Activated CD4-positive, alpha-beta T cell treated with anti-CD3 and anti-CD28 coated beads, Interleukin-2, amount 50 U/mL, for 16 hours (primary cell): ENCODE measurements at places on chromosomes 2 and 18.
A peak's percentile ranks its signal among the peaks of the same experiment; 100 is the strongest.

DNA sequence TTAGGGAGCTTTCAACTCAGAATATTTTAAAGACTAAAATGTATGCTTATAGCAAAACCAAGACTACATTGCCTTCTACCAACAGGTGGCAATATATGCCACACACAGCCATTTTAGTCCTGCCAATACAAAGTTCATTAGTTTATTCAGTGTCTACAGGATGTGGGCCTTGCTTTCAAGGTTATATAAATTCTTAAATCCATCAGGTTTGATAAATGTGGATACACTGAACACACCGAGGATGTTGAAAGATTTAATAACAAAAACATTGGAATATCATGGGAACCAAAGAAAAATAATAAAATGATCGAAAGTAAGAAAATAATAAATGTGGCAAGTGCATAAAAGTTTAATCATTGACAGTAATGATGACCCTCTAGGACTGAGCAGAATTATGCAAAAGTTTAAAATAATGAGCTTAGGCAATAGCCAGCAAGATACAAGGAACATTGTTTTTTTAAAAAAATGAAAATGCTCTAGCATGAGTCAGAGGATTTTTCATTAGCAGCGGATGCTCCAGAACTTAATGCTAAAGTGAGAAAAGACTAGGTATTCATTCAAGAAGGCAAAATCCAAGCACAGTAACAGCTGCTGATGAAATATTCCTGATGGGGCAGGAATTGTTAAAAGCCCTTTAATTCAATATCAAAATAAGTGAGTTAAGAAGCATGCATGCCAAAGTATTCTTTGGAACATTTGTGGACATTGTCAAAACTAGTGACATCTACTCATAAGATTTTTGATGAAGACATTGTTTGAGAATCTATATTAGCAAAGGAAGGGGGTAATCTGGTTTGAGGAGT lies 14.2 kb downstream of the SCN9A start:
- no peak for DNase-seq

GRCh38 chr2:199471443-199472057 lies 13.8 kb upstream of the SATB2 start:
- peak; percentile 56 for DNase-seq

DNA sequence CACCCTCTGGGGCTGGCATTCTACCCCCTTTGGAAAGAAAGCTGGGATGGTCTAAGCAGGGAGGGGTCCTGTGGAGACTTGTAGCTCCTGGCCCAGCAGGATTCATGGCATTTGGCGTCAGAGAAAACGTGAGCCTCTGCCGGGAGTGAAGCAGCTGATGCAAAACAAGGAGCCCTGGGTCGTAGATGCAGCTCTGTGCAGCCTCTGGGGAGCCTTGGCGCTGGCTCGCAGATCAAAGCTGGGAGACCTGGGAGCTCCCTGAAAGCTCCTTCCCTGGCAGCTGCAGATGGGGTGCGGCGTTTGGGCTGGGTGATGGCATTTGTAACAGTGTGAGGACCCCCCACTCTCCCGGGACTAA lies 148.3 kb downstream of the KLHL29 start:
- DNase-seq: no peak

DNA sequence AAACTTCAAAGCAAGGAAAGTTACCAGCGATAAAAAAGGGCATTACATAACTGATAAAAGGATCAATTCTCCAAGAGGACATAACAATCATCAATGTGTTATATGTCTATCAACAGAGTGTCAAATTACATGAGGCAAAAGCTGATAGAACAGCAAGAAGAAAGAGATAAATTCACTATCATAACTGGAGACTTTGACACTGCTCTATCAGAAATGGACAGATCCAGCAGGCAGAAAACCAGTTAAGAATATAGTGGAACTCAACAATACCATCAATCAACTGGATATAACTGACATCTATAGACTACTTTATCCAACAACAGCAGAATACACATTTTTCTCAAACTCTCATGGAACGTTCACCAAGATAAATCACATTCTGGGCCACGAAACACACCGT lies 65.0 kb downstream of the ROCK2 start:
- no peak for DNase-seq

DNA sequence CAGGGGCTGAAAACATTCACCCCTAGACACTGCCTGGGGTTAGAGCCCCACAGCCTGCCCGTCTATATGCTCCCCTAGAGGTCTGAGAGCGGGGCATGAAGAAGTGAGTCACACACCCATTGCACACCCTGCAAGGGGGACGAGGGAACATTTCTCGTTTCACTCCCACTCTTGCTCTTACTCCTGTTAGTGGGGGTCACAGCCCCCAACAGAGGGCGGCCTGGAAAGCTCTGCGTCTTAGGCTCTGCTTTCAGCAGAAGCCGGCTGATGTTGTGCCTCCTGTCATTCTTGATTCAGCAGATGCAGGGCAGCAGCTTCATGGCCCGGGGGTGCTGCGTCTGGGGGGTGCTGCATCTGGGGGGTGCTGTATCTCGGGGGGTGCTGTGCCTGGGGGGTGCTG lies 141.3 kb downstream of the ASB1 start:
- DNase-seq: no peak

- no peak for DNase-seq
Measured at GRCh38 chr2:20150110-20150706, 74.7 kb downstream of the SDC1 start.

GRCh38 chr2:120343100-120343432 lies 2.9 kb upstream of the INHBB start:
- no peak for DNase-seq

GRCh38 chr2:109459485-109459884 lies 154.3 kb downstream of the SEPTIN10 start:
- no peak for DNase-seq

DNA sequence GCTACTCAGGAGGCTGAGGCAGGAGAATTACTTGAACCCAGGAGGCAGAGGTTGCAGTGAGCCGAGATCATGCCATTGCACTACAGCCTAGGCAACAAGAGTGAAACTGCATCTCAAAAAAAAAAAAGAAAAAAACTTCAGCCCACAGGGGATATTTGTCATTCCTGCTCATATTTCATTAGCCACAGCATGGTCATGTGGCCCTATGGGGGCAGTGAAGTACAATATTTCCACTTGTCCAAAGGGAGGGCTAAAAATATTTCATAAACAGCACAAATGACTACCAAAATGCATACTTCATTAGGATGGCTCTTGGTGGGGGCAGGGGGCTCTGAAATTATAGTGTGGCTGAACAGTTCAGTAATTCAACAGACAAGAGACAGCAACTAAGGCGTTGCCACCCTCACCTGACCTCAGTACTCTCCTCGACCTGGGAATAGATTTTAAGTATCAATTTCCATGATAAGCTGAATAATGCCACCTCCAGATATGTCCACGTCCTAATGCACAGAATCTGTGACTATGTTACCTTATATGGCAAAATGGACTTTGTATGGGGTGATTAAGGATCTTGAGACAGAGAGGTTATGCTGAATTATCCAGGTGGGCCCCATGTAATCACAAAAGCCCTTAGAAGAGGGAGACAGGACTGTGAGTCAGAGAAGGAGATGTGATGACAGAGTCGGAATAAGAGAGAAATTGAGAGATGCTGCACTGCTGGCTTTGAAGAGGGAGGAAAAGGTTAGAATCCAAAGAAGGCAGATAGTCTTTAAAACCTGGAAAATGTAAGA lies 158.2 kb upstream of the CRIM1 start:
- no peak for DNase-seq

- DNase-seq: no peak
Measured at GRCh38 chr2:70931376-70932000, 4.2 kb upstream of the ATP6V1B1 start.

GRCh38 chr2:85907671-85908157 lies 18.9 kb upstream of the ST3GAL5 start:
- DNase-seq: no peak

DNA sequence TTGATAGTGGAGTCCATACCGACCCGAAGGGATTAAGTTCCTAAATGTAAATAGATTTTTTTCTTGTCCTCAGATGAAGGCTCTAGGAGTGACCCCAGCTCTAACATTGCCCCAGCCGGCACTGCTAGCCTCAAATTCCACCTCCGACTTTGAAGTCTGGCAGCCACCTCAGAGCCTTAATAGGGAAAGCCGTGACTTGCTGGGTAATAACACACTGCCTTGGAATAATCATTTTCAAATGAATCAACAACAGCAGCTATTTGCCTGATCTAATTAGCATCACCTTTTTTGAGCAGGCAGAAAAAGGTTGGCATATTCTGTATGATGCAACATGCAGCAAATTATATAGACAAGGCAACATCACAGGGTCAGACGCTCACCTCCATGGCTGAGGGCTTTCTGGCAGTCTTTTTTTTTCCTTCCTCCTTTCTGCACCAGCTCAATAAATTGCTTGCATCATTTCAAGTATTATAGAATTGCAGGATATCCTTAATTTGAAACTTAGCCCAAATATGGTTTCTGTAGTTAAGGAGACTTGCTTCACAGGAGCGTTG lies 276.5 kb upstream of the ATP5MC3 start:
- DNase-seq: no peak

GRCh38 chr2:209582281-209582680 lies 158.4 kb downstream of the MAP2 start:
- DNase-seq: no peak

GRCh38 chr2:174586418-174587295 lies 10.9 kb downstream of the WIPF1 start:
- DNase-seq: no peak

DNA sequence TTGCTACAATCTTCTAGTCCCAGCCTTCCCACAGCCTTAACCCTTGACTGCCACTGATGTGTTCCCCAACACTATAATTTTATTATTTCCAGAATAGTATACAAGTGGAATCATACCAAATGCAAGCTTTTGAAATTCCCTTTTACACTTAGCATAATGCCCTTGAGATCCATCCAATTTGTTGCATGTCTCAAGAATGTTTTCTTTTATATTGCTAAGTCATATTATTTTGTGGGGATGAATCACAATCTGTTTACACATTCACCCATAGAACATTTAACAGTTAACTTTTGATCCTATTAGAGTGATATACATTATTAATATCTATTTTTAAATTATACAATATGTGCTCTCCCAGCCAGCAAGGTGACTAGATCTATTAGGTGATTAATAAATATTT lies 74.3 kb upstream of the KYNU start:
- no peak for DNase-seq

- no peak for DNase-seq
Measured at GRCh38 chr2:191122638-191123294, 28.0 kb downstream of the STAT4 start.

DNA sequence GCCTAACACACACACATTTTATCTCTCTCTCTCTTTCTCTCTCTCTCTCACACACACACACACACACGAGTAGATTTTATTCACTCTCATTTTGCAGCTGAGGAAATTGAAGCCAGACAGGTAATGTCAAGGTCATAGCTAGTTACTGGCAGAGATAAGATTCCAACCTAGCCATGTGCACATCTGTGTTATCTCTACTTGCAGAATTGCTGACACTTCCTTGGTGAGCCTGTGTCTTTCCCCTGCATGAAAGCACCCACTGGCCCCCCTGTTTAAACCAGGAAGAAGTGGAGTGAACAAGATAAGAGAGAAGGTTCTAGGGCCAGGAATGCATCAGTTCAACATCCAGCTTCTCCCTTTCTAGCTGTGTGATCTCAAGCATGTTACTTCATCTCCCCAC lies 423.7 kb downstream of the TXNL1 start:
- no peak for DNase-seq

DNA sequence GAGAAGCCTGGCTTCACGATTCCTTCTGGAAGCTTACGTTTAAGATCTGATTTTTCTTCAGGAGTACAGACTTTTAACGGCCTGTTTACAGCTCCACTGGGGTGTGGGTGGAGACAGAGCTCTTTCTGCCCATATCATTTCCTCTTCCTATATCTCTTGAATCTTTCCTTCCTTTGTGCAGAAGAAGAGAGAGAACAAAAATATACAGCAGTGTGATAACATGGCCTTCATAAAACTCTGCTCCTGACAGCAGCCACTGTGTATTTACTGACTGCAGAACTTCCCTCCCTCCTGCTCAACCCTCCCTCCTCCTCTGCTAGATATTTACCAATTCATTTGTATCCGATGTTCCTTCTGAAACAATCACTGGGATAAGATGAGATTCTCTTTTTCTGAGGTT lies 34.1 kb upstream of the REEP1 start:
- no peak for DNase-seq

DNA sequence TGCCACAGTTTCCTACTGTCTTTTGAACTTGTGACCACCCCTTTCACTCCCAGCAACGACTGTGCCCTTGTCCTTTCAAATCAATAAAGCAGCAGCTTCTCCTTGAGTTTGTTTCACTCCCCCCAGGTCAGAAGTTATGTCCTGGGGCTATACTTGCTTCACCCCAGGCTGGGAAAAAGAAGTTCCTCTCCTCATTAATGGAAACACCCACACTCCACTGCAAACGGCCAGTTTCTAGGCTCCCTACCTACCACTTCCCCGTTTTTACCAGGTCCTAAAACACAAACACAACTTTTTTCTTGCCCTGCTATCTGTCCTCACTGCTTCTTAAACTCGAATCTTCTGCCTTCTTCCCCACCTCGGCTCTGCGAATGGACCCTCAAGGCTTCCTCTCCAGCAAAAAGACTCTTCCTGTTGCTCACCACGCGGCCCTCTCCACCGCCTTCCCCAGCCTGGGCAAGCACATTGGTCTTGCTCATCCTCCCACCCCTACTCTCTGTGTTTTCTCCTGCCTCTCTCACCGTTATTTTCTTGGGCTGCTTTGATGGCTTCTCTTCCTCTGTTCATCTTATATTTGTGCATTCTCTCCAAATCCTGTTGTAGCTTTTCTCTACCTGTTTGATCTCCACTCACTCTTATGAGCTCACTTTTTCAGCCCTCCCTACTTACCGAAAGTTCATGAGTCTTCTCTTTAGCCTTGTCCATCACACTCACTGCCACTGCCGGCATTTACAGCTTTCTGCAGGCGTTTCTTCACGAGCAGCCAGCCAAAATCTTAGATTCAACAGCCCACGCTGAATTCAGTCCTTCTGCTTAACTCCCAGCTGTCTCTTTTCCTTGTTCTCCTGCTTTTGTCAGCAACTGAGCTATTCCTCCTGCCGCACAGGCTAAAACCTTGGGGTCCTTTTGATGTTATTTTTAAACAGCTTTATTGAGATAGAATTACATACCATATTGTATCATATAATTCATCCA lies 7.0 kb upstream of the SP5 start:
- DNase-seq: no peak
